ENCODE measurements at places on chromosomes 2 and 18.

- DNase-seq = peak; percentile 43
Observed at GRCh38 chr2:55175254-55176093, 56.6 kb downstream of the CLHC1 start.

GRCh38 chr2:50952596-50952995 is 79.3 kb downstream of the NRXN1 start:
- DNase-seq = no peak

GRCh38 chr2:68226794-68227193 is 25.5 kb downstream of the PPP3R1 start:
- no peak for DNase-seq

- DNase-seq = peak; percentile 41
Observed at GRCh38 chr2:101762451-101763171, 65.1 kb downstream of the MAP4K4 start.

DNA sequence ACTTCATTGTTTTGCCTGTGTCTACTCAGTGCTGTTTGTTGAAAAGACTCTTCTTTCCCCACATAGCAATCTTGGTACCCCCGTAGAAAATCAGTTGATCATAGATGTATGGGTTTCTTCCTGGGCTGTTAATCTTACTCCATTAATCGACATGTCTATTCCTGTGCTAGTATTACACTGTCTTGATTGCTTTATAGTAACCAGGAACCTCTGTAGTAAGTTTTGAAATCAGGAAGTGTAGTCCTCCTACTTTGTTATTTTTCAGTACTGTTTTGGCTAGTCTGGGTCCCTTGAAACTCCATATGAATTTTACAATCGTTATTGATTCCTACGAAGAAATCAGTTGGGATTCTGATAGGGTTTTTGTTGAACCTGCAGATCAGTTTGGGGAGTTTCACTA is 78.8 kb upstream of the FAM136A start:
- no peak for DNase-seq

DNA sequence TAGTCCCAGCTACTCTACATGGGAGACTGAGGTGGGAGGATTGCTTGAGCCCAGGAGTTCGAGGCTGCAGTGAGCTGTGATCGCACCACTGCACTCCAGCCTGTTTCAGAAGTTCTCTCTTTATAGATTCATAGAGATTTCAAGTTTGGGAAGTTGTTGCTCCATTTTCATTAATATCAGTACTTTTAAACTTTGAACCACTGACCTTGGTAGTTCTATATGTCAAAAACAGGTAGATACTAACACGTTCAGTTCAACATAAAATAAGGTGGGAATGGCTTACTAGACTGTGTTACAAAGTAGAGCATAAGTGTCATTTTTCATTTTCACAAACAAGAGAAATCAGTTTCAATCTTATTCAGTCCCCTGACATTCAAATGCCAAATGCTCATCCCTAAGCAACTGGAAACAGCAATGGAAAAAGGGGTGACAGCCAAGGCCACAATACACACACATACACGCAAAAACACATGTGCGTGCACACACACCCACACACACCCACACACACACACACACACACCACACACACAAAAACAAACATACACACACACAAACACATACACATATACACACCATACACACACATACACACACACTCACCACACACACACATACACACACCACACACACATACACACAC is 71.7 kb downstream of the PIEZO2 start:
- DNase-seq = no peak

GRCh38 chr2:217325251-217325650 is 465.4 kb upstream of the TNP1 start:
- DNase-seq = no peak

GRCh38 chr2:144239726-144240125 is 280.2 kb downstream of the ZEB2 start:
- no peak for DNase-seq

- DNase-seq = no peak
Observed at GRCh38 chr2:231472816-231473215, 8.5 kb upstream of the NCL start.

DNA sequence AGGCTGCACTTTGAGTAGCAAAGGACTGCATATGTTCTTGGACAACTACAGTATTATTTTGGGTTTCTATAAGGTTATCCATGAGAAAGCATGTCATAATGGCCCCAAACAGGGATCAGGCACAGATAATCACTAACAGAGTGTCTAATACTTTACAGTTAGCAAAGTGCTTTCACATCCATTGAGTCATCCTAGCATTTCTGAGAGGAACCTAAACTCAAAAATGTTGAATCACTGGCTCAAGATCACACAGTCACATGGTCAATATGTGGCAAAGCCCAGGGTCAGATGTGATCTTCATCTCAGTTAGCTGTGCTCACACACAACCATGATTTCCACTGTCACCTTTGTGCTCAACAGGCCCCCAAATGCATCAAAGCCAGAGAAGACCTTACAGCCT is 156.1 kb upstream of the VRK2 start:
- no peak for DNase-seq

DNA sequence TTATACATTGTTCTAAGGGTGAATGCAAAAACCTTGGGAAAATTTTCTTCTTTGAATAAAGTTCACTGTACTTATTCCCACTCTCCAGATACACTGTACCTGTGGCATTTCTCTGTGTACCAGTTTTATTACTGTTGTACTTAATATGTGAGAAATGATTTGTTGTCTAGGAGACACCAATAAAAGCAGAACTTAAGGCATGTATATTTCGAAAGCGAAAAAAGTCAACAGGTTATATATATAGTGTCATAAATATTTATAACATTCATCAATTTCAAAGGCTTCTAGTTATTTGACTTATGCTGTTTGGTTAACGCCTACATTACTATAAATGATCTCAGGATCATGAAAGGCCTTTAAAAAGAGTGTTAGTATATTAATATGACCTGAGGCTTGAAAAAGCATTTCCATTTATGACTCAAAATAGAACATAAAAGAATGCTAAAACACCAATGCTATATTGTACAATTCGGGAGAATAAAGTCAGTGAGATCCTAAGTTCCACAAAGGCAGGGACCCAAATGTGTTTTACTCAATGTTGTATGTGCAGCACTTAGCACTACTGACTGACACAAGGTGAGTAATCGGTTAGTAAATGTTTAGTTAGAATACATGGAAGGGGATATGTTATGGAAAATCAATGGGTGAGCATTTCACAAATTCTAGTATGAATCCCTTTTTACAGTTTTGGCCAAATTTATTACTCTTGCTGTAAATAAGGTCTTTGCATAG is 32.2 kb upstream of the HNRNPA3 start:
- DNase-seq = no peak

DNA sequence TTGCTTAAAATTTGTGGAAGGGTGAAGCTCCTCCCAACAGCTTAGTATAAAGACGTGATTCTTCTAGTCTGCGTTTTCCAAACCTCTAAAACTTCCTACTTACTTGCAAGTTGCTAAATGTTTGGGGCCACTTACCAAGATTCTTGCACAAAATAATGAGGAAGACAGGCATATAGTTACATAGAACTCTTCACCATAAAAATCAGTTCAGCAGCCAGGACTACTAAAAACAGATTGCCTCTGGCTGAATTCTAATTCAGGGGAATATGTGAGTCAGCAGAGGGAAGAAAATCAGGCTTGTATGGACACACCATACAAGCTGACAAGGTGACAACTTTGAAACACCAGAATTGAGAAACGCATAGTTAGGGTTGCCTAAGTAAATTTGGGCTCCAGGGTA is 2.8 kb upstream of the PEX13 start:
- no peak for DNase-seq

DNA sequence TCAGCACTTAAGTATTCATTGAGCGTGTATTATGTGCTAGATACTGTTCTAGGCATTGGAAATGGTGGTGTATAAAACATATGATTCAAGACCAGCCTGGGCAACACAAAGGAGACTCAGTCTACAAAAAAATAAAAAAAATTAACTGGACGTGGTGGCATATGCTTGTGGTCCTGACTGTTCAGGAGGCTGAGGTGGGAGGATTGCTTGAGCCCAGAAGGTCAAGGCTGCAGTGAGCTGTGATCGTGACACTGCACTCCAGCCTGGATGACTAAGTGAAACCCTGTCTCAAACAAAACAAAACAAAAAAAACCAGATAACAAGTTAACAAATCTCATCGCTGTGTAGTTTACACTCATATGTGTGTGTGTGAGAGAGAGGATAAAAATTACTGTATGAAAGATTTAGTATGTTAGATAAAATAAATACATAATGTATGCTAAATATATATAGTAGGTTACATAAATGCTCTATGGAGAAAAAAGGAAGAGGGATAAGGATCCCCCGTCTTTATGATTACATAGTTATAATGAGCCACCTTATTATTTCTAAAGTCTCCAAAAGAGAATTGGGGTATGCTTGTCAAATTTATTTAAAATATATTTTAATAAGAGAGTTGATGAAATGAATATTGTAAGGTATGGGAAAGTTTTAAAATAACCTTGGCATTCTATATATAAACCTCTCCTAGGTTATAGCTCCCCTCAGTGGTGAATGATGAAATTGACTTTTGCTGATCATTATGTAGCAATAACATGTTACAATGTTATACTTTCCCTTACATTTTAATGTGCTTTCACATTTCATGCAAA is 69.2 kb downstream of the EHBP1 start:
- DNase-seq = no peak

DNA sequence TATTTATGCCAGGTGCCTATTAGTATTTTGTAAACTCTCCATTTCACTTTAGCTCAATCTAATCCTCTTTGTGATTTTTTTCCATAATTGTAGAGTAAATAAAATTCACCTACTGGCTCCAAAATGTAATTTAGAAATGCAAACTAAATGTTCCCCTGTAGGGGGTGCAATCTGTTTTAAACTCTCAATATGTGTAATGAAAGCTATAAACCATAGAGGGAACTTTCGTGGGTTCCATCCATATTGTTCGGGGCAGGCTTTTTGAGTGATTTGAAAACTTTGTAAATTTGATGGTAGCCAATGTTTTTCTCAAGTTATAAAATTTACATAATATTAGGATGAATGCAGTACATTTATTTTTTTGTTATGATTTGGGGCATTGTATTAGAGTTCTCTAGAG is 49.4 kb downstream of the TSPYL6 start:
- DNase-seq = peak; percentile 32

GRCh38 chr2:241507430-241508239 is 749 bp downstream of the STK25 start:
- DNase-seq = peak; percentile 57

DNA sequence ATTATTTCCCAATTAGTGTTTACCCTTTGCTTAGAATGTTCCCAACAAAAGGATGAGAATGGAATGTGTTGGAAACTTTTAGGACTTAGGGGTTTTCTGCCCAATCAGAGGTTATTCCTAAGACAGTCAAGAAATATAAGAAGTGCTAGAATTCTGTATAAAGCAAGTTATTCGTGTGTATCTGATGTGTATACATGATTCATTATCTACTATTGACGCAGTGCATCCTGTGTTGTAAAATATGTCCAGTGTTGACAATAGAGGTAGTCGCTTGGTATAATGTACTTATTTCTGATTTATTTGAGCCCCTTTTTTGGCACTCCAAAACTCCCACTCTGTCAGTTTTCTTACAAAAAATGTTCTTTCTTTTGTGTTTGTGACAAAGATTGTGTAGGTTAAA is 881 bp downstream of the PIKFYVE start:
- DNase-seq = no peak

- no peak for DNase-seq
Observed at GRCh38 chr2:202908186-202908585, 3.3 kb downstream of the WDR12 start.

DNA sequence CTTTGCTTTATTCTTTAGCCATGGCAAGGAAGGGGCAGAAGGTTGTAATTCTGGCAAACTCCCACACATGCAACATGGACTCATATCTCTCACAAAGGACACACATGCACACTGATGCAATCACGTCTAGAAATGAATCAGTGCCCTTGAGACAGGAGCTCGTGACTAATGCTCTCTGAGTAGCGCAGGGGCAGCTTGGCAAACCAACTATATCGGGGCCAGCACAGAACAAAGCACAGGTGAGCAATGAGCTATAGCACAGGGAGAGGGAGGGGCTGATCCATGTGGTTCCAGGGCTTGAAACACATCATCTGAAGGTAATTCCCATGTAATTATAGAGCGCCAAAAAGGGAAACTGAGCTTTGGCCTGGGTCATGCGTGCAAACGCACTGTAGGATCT is 165.2 kb upstream of the KLF7 start:
- no peak for DNase-seq

DNA sequence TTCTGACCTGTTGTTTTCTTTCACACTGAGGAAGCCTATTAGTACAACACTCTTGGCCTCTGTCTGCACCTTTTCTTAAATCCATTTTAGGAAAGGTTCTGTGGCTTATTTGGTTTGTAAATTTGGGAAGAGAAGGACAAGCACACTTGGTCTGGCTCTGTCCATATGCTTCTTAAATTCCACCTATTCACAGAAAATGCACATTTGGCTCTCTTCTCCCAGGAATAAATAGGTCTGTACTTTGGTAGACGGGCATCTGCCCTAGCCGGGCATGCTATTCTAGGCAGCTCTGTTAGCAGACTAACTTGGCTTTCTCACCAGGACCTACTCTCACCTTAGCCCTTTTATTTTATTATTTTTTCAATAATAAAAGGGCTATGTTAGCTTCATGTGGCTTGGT is 1211.8 kb upstream of the SLC39A10 start:
- DNase-seq = no peak

DNA sequence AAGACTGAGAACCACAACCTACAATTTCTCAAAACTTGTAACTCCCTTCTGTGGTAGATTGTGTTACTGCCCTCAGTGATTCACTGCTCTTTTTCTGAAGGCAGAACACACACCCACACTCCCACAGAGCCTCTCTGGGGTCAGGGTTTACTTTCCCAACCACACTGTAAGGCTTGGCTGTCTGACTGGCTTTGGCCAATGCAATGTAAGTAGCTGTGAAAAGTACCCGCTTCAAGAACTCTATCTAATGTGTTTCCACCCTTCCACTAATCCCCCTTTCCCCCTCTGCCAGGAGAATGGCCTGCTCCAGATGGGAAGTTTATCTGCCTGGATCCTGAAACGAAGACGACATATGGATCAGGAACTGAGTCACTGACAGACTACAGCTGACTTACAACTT is 222.7 kb downstream of the CDH2 start:
- peak; percentile 56 for DNase-seq
